ACHN (cell line): ENCODE measurements at places on chromosomes 12 and 14.

GRCh38 chr14:86675059-86675458 is 1145.1 kb downstream of the FLRT2 start:
- DNase-seq, result no peak

GRCh38 chr12:95723693-95724384 is 66.7 kb downstream of the NTN4 start:
- no peak for DNase-seq

- DNase-seq, result no peak
These were observed 85.0 kb upstream of the ARID2 start for GRCh38 chr12:45644541-45644940.

DNA sequence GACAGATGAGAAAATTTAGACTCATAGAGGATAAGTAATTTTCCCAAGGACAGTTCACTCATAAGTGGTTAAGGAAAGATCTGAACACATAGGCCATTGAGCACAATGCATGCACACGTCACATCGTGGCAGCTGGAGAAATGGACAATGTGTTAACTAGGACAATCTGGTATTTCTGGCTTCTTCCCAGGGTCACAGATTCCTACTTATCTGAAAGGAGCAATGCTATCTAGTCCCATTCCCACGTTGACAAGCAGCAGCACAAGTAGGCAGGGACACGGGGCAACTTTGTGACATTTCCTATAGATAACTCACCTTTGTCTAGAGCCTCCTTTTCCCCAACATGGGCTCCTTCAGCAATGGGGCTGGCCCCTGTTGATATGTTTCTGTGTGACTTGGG is 6.7 kb upstream of the CMAS start:
- DNase-seq, result no peak

GRCh38 chr12:24996102-24996797 is 47.3 kb upstream of the BCAT1 start:
- DNase-seq, result no peak

- no peak for DNase-seq
These were observed 36.3 kb downstream of the PTHLH start for GRCh38 chr12:27936196-27936595.
